ENCODE measurements at places on chromosomes 4 and X.

- no peak for DNase-seq
Measured at GRCh38 chr4:45072981-45073380, 346.6 kb upstream of the GNPDA2 start.

- DNase-seq, result peak; percentile 78
Measured at GRCh38 chr4:105306158-105306781, 159.6 kb downstream of the TET2 start.

GRCh38 chrX:105758754-105759153, 63.6 kb upstream of the NRK start:
- DNase-seq, result no peak

DNA sequence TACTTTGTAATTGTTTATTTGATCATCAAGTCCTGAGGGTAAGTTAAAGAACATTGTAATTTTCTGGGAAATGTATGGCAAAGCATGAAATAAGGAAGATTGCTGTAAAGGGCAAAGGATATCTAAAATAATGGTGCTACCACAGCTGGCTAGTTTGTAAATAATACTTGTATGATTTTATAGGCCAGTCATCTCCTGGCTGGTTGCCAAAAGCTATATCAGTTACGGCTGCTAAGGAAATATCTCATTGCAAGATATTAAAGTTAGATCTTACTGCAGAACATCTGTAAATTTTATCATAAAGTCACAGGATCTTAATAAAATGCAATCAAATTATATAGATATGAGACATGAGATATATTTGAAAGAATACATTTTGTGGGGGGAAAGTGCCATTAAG, 150.8 kb upstream of the CXCL13 start:
- DNase-seq, result no peak

GRCh38 chrX:45001048-45001447, 128.1 kb downstream of the KDM6A start:
- no peak for DNase-seq

GRCh38 chr4:26284536-26284935, 36.3 kb upstream of the RBPJ start:
- no peak for DNase-seq

- no peak for DNase-seq
Measured at GRCh38 chr4:62928483-62928882, 1480.8 kb downstream of the TECRL start.

- no peak for DNase-seq
Measured at GRCh38 chrX:130190801-130191200, 19.0 kb downstream of the RAB33A start.

DNA sequence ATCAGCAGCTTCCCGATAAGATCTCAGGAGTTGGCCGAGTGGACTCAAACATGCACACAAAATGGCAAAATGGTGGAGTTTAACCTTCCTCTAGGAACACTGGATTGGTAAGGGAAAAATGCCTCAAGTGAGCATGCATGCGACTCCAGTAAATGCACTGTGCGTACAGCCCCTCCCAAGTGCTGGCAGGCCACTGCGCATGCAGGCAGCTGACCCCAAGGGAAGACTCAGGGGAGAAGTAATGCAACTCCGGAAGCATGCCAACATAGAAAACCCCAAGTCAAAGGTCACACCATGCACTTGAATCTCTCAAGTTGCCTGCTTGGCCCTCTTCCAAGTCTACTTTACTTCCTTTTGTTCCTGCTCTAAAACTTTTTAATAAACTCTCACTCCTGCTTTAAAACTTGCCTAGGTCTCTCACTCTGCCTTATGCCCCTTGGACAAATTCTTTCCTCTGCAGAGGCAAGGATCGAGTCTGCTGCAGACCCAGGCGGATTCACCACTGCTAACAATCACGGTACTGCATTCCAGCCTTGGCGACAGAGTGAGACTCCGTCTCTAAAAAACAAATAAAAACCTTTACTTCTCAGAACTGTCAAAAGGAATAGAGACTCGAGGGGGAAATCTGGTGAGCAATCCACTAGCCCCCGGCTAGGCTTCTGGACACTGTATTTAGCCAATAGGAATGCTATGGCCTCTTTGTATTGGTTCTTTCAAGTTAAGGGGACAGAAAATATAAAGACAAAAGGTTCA, 33.5 kb downstream of the NYX start:
- no peak for DNase-seq
